Activated CD4-positive, alpha-beta T cell treated with anti-CD3 and anti-CD28 coated beads for 48 hours (primary cell): ENCODE measurements at places on chromosomes 1 and 21.

GRCh38 chr21:42384989-42385388 lies 10.9 kb downstream of the TMPRSS3 start:
- no peak for DNase-seq

GRCh38 chr1:40679165-40679953 lies 12.1 kb upstream of the NFYC start:
- no peak for DNase-seq

GRCh38 chr1:64469977-64470664 lies at the start of gene CACHD1:
TSS of gene CACHD1 (plus strand) at chr1:64470129. CDS start at chr1:64470745, 616 bp downstream.
- peak; percentile 82 for DNase-seq

- DNase-seq: no peak
These were observed 223.8 kb upstream of the TMEM51 start for GRCh38 chr1:14929547-14930246.

- peak; percentile 9 for DNase-seq
These were observed 265.9 kb downstream of the PRDM2 start for GRCh38 chr1:13965770-13966398.

DNA sequence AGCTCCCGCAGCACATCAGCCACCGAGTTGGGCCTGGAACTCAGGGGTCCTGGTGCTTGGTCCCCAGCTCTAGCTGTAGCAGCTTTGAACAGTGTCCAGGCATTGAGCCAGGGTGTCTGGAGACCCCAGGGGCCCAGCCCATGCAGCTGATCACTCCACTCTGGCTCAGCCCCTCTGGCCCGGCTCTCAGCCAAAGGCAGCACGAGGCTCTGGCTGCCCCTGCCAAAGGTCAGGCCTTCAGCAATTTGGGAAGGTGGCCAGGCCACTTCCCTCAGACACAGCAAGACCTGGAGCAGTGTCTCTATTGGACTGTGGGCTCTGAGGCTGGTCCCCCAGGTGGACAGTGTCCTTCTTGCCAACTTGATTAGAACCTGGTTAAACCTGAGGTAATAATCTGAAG lies 34.4 kb upstream of the RNF19B start:
- no peak for DNase-seq

DNA sequence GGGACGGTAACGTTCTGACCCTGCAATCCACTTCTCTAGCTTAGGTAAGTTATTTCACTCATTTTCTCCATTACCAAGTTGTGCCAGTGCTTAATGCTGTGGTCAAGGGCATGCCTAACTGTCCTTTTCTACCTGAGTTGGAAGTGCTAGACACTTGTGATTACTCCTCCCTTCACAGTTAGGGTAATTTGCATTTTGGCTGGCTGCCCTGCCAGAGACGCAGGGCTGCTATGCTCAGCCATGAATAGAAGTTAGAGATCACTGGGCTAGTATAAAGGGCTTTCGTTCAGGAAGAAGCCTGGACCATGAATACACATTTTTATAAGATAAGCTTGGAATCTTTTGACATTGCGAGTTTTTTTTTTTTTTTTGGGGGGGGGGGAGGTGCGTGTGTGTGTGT lies 633.2 kb upstream of the NEGR1 start:
- no peak for DNase-seq

- DNase-seq: peak; percentile 18
These were observed 48.0 kb downstream of the TOR3A start for GRCh38 chr1:179129702-179130473.

DNA sequence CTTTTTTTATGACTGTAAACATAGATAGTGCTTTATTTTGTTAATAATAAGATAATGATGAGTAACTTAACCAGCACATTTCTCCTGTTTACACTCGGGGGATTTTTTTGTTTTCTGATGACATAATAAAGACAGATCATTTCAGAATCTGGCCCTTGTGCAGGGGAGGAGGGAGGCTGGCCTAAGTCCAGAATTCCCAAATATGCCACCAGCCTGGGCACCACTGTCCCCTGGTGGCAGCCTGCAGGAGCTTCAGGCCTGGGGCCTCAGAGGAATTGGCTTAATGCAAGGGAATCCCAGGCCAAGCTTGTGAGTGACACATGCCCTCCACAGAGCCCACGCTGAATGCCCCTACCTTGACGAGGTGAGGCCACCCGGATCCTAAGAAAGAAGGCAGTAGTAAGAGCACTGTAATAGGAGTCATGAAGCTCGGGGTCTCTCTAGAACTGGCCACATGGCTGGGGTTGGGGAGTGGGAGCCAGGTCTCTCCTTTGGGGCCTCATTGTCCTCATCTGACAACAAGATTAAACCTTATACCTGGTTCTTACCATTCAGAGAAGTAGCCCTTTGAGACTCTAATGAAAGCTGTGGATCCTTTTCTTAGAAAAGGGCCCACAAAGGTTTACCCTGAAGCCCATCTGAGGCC lies 24.1 kb downstream of the ETNK2 start:
- DNase-seq: peak; percentile 27

DNA sequence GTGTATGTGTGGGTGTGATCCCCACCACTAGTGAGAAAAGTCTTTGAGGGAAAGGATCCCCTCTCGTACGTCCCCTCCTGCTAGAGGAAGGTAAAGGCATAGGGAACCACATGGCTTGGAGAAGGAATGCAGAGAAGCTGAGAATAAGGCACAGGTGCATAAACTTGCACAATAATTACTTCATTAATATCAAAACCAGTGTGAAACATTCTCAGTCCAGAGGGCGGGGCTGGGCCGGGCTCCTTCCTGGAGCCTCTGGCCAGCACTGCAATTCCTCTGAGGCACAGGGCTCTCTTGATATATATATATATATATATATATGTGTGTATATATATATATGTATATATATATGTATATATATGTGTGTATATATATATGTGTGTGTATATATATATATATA lies 162.6 kb downstream of the TSEN15 start:
- DNase-seq: no peak

DNA sequence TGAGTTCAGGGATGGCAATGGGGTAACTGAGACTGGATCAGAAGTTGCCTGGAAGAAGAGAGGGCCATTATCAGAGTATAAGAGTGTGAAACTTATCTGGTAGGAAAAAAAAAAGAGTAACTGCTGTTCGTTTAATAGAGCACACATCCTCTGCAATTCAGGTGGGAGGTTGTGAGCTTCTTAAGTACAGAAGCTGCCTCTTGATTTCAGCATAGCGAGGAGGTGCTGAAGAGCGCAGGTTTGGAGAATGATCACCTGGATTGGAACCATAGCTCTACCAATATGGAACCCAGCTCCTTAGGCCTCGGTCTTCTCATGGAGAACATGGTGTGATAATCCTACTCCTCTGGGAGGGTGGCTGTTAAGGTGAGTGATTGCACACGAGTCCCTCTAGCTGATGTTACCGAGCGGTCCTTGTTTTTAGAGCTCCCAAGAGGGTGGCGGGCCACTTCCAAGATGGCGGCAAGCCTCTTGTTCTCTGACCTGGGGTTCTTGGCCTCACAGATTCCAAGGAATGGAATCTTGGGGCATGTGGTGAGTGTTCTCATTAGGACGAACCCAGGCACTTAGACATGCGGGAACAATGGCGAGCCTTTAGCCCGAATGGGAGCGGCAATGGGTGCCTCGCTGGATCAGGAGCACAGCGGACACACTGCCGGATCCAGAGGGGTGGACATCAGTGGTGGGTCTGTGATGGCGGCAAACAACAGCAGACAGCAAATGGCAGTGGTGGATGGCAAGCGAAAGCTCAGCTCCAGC lies 3.3 kb upstream of the MX1 start:
- no peak for DNase-seq

DNA sequence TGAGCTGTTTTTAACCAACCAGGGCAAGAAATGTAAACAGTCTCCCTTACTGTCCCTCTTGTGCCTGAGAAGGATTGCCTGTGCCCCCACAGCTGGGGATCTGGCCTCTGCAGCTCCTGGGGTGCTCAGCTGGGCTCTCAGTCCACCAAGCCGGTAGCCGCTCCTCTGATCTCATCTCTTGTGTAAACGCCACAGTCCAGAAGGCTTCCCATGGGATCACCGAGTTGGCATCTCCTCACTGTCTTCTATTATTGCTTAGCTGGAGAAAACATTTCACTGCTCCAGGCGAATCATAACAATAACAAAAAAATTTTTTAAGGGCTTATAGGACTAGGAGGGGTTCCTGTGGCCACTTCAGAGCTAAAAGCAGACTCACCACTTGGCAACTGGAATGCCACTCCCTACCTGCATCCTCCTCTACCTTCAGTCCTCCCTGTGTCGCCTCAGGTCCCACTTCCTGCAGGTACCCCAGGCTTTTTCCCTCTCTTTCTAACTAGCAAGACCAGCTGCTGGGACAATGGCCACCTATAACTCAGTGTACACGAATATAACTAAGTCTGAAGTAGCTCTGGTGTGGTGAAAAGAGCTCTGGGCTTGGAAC lies 75.8 kb downstream of the ATP1A1 start:
- no peak for DNase-seq

DNA sequence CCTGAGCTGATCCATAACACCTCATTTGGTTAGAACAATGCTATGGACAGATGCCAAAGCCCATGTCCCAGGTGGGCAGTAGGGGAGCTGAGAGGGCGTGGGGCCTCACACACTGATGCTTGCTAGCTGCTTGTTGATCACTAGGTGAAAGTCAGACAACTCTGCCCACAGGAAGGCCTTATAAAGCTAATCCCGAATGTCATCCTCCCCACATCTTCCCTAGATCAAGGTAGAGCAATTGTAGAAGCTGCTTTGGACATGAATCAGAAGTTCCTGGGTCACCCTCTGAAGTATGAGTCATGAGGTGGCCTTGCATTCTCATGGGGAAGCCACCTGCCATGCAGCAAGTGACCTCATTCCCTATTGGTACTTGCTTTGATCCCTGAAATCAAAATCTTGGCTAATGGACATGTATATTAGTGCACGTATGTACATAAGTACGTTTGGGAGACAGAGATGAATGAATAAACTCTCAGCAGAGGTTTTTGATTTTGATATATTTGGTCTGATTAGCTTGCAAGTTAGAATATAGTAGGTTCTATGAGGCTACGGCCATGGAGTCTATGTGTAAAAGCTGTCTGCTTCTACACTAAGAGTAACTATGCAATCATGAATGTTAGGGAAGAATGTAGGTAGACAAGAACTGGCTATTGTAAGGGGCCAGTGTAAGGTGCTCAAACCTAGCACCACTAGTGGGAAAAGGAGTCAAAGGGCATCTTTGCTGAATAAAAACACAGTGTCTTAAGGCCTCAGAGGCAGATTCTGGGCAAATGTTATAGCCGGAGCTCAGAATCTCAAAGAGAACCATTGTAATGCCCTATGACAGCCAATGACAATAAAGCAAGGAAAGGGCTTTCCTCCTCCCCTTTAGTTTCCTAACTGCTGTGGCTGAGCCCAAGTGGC lies 52.6 kb downstream of the ABCA4 start:
- no peak for DNase-seq
